Activated naive CD4-positive, alpha-beta T cell (primary cell): ENCODE measurements at places on chromosomes 3 and 15.

DNA sequence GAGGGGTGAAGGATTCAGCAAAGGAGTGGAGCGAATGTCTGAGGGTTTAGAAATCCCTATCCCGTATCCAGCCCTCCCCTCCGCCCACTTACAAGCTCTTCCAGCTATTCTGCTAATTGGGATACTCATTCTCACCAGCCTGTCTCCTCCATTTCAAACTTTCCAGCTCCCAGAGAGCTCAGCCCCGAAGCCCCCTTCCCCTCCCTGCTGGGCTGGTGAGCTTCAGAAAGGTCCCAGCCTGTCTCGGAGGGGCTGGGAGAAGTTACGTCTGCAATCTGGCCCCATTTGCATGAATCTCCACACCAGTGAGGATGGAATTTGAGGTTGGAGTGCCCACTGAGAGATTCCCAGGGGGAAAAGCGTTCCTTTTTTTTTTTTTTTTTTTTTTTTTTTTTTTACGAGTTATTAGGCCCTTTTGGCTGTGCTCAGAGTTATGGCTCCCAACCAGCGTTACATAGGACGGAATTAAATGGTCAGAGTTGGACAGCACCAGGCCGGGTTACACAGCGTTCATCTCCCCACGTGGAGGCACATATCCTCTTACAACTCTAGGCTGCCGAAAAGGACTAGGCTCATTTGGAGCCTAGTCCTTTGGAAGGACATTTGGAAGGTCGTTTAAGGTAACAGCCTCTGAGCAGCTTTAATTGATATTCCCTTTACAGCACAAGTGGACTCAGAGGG, 34.6 kb downstream of the FGD5 start:
- DNase-seq = no peak

DNA sequence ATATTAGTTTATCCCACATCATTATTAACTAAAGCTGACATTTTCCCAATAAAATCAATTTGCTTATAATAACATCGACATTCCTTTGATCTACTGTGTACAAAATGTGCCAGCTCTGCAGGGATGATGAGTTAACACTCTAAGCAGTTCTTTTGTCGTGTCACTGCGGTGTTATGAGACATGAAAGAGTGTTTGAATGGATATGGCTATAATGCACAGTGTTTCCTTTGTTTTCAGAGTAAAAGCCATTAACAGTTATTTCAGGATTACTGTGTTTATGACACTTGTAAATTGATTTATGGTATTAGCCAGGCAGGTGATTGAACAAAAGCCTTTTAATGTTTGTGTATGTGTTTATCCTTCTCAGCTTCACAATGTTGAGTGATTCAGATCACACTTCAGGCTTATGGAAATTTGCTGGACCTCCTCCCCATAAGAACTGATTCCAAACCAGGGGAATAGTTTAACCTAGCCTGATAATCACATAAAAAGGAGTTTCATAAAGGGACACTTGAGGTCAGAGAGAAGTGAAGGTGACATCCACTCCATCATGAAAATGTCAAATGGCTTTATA, 115.7 kb downstream of the CHL1 start:
- no peak for DNase-seq

DNA sequence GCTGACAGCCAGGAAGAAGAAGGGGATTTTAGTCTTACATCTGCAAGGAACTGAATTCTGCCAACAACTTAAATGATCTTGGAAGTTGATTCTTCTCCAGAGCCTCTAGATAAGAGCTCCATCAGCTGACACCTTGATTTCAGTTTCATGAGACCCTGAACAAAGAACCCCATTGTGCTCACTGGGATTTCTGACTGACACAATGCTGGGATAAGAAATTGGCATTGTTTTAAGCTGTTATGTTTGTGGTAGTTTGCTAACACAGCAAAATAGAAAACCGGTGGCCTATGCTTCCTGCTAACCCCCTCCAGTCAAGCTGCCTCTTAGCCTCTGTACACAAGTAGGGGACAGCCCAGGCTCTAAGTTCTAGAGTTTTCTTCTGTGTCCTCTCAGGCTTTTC, 36.2 kb downstream of the MASP1 start:
- no peak for DNase-seq

GRCh38 chr3:186097663-186098451, 11.0 kb downstream of the ETV5 start:
- no peak for DNase-seq

- no peak for DNase-seq
Measured at GRCh38 chr3:60126511-60127304, 1076.9 kb upstream of the CFAP20DC start.
